B cell (primary cell): ENCODE measurements at places on chromosomes 16 and 17. TPM values are rescaled to one million over a fixed set of nuclear protein-coding genes. Genes with fewer than 3 reads are reported as not detected.
A peak's percentile ranks its signal among the peaks of the same experiment; 100 is the strongest.

The FN3K gene
- 1.8 and 2.6 TPM in 2 replicates for total RNA-seq

The SLC47A2 gene
- not detected in 2 replicates for total RNA-seq

The CCL8 gene
- total RNA-seq = not detected in 2 replicates

The TUBD1 gene
- total RNA-seq = 19.7 and 20.0 TPM in 2 replicates

The NAGS gene
- 1.9 and 2.2 TPM in 2 replicates for total RNA-seq

The STH gene
- total RNA-seq = not detected in 2 replicates

The CD300LG gene
- total RNA-seq = not detected in 2 replicates

The DHRS13 gene
- total RNA-seq = 27.1 and 28.1 TPM in 2 replicates

The RAB26 gene
- 0.58 and 0.62 TPM in 2 replicates for total RNA-seq

GRCh38 chr16:75482434-75483205 is 12.6 kb downstream of the CHST6 start:
- H3K36me3 ChIP-seq = no peaks in the 10 kb centered on the region
- no peak overlapping the region for H3K27ac ChIP-seq
- H3K4me1 ChIP-seq = no peaks in the 10 kb centered on the region
- H3K4me3 ChIP-seq = no peak overlapping the region

DNA sequence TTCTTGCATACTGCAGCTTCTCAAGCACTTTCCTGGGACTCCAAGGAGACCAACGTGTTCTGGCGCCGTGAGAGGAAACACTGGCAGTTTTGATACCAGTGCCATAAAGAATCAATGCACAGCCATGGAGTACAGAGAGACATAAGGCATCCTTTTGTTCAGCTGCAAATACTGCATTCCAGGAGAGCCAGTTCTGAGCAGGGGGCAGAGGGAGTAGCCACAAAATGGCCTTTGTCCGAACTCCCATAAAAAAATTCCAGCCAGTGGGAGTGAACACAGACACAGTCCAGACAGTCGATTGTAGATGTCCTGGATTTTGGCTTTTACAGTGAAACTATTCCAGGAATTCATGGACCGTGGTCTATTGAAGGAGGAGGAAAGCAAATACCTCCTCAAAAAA is 36.2 kb upstream of the TEKT3 start:
- H3K4me3 ChIP-seq = no peak overlapping the region
- no peak for DNase-seq
- no peaks in the 10 kb centered on the region for H3K4me1 ChIP-seq
- H3K36me3 ChIP-seq = no peaks in the 10 kb centered on the region
- H3K27ac ChIP-seq = no peak overlapping the region

DNA sequence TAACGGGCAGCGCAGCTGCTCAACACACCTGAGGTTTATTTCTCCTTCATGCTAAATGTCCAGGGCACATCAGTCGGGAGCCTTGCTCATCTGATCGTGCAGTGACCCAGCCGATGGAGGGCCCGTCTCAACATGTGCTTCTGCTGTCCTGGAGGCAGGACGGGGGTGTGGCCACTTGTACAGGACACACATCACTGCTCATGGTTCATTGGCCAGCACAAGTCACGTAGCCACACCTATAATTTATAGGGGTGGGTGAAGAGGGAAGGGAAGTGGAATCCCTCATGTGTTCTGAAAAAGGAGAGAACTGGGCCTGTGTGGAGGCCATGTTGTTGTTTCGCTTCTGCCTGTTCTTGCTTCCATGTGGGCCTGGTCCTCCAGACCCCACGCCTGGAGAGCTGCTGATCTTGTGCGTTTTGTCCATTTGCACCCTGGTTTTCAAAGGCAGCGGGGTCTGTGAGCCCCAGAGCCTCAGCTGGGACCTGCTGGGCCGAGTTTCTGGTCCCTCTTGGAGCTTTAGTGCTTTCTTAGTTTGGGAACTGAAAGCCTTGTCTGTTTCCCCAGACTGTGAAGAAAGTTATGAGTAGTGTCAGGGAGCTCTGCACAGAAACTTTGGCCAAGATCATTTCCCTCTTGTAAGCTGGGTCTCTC is 60.5 kb downstream of the CMIP start:
- H3K36me3 ChIP-seq = no peaks in the 10 kb centered on the region
- peak; percentile 60 for DNase-seq
- H3K27me3 ChIP-seq = no peaks in the 10 kb centered on the region
- H3K4me1 ChIP-seq = peaks cover 64% of the 10 kb centered on the region

GRCh38 chr17:77049440-77049839 is 91.3 kb upstream of the SEC14L1 start:
- no peak overlapping the region for H3K27ac ChIP-seq
- no peak for DNase-seq
- H3K4me3 ChIP-seq = no peak overlapping the region

DNA sequence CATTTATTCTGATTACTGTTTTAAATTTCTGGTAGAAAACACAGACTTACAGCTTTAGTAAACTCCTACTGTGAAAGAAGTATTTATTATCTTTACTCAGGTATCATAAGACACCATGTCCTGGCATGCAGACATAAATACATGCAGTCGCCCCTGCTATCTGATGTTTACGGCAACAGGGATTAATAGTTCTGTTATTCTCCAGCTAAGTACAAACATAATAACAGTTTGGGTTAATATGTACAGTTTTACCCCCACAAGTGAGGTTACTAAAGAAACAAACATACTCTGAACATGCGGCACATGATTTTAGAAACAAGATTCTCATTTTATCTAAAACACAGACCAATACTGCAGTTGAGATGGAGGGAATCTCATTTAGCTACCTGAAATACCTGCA is 170.8 kb downstream of the ABCA8 start:
- no peak overlapping the region for H3K4me3 ChIP-seq
- no peak overlapping the region for H3K27ac ChIP-seq
- H3K27me3 ChIP-seq = no peaks in the 10 kb centered on the region
- no peaks in the 10 kb centered on the region for H3K4me1 ChIP-seq
- no peak for DNase-seq
- H3K36me3 ChIP-seq = no peaks in the 10 kb centered on the region

DNA sequence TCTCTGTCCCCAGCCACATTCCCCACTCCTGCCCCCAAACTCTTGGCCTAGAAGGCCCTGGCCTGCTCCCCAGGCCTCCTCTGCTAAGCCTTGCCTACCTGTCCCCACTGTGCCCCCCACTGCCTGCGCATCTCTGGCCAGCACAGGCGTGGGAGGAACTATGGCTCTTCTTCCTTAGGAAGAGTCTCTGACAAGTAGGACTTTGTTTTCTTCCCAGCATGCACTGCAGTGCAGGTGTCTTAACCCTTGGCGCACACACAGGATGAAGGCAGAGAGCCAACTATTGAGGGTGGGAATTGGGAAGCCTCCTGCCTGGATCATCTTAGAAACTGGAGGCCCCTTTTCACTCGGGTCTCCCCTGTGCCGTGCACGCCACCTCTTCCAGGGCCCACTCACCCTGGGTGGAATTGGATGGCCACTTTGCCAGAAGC is 3.6 kb downstream of the AMDHD2 start:
- DNase-seq = no peak
- H3K4me3 ChIP-seq = no peak overlapping the region
- peaks cover 22% of the 10 kb centered on the region for H3K4me1 ChIP-seq
- no peaks in the 10 kb centered on the region for H3K27me3 ChIP-seq
- peaks cover 66% of the 10 kb centered on the region for H3K36me3 ChIP-seq

DNA sequence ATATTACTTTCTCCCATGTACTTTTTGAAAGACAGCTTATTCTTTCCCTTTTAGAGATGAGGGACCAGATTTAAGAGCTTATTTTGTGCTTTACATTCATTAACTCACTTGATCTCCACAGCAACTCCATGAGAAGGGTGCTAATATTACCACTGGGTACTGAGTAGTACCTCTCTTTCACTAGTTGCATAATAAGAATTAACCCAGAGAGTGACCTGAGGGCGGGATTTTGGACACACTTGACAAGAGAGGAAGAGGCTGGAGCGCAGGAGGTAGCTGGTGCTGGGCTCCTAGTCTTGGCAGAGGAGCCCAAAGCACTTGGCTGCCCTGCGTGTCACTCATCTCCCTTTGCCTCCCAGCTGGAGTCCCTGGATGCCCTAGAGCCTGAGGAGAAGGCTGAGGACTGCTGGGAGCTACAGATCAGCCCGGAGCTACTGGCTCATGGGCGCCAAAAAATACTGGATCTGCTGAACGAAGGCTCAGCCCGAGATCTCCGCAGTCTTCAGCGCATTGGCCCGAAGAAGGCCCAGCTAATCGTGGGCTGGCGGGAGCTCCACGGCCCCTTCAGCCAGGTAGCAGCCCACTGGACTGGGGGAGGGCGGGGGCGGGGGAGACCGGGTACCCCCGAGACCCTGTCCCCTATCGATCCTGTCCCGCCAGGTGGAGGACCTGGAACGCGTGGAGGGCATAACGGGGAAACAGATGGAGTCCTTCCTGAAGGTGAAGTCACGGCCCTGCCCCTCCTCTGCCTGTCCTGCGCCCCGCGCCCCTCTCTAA is 1.7 kb upstream of the MAZ start:
- H3K4me1 ChIP-seq = peaks cover 35% of the 10 kb centered on the region
- H3K4me3 ChIP-seq = peak overlapping the region; percentile 88
- DNase-seq = no peak

DNA sequence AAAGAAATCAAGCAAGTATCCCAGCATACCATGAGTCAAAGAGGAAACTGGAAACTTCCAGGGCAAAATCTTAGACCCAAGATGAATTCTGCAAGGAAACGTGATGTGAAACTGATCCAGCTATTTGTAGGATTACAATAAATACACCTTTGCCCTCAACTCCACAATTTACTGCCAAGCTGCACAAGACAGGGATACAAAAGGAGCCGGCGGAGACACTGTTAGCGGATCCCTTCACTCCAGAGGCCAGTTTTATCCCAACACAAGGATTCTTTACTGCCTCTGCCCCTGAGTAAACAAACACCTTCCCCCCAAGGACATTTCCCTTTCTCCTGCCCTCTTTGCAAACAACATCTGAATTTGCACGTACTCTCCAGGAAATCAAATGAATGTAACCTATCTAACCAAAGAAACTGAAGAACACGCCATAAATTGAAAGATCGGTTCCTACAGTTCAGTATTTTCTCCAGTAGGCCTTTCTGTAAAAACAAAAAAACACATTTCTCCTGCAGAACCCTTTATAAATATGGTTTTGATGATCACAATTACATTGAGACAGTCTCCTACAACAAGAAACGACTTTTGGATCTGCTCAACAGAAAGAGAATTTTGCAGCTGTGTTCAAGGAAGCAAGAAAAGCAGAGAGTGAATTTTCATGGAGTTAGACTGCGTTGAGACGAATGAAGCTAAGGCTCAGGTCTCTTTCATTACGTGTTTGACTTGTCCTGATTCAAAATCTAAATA is 1.4 kb upstream of the CBX2 start:
- no peak for DNase-seq
- no peak overlapping the region for H3K27ac ChIP-seq
- no peaks in the 10 kb centered on the region for H3K36me3 ChIP-seq
- H3K4me3 ChIP-seq = no peak overlapping the region

GRCh38 chr17:4852567-4853207 is 19.5 kb downstream of the MINK1 start:
- H3K27ac ChIP-seq = no peak overlapping the region
- no peak overlapping the region for H3K4me3 ChIP-seq
- no peak for DNase-seq
- H3K27me3 ChIP-seq = no peaks in the 10 kb centered on the region

DNA sequence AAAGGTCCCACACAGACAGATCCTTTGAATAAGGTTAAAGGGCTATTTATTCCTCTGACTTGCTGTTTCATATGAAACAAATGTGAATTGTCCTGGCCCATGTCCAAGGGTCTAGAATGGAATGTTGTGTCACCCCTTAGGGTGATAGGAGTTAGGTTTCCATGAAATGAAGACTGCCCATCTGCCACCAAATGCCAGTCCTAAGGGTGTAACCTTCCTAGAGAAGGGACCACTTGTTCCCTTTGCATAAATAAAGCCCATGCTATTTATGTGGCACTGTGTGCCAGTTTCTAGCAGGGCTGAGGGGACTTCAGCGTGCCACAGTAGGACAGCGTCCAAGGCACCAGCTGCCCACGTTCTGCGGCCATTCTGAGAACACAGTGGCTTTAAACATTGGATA is 171.3 kb downstream of the ABCA8 start:
- H3K4me3 ChIP-seq = no peak overlapping the region
- no peak overlapping the region for H3K27ac ChIP-seq
- no peaks in the 10 kb centered on the region for H3K36me3 ChIP-seq
- no peaks in the 10 kb centered on the region for H3K4me1 ChIP-seq
- H3K27me3 ChIP-seq = peaks cover 3% of the 10 kb centered on the region

DNA sequence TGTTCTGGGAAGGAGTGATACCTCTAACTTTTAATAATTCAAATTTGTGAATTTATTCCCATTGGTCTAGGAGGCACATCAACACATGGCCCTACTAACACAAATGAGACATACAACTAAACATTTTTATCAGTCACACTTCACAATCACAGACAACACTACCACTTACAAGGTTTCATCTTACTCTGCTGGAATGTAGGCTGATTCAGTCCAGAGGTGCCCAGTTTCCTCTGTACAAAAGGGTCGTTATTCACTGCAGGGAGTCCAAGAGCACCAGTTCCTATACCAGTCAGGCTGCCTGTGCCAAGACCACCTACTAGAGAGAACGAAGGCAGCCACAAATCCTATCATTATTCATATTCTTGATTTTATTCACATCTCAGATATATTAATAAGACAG is 41.4 kb downstream of the SETD6 start:
- no peak overlapping the region for H3K4me3 ChIP-seq
- peaks cover 90% of the 10 kb centered on the region for H3K36me3 ChIP-seq
- DNase-seq = no peak
- no peaks in the 10 kb centered on the region for H3K4me1 ChIP-seq
- no peak overlapping the region for H3K27ac ChIP-seq

- H3K4me3 ChIP-seq = no peak overlapping the region
- H3K4me1 ChIP-seq = no peaks in the 10 kb centered on the region
- no peaks in the 10 kb centered on the region for H3K36me3 ChIP-seq
- H3K27ac ChIP-seq = no peak overlapping the region
- H3K27me3 ChIP-seq = peaks cover 3% of the 10 kb centered on the region
- peak; percentile 36 for DNase-seq
Measured at GRCh38 chr17:19346351-19347255, 15.9 kb downstream of the B9D1 start.

GRCh38 chr16:21159281-21159951 is 942 bp downstream of the LDAF1 start:
- H3K36me3 ChIP-seq = peaks cover 18% of the 10 kb centered on the region
- H3K27me3 ChIP-seq = no peaks in the 10 kb centered on the region
- H3K4me1 ChIP-seq = peaks cover 18% of the 10 kb centered on the region
- DNase-seq = peak; percentile 63
- peak overlapping the region; percentile 14 for H3K27ac ChIP-seq
- peak overlapping the region; percentile 71 for H3K4me3 ChIP-seq

GRCh38 chr16:22642416-22643088 is 131.9 kb downstream of the NPIPB5 start:
- no peaks in the 10 kb centered on the region for H3K4me1 ChIP-seq
- peaks cover 21% of the 10 kb centered on the region for H3K27me3 ChIP-seq
- H3K36me3 ChIP-seq = no peaks in the 10 kb centered on the region
- no peak overlapping the region for H3K27ac ChIP-seq
- DNase-seq = no peak
- H3K4me3 ChIP-seq = no peak overlapping the region

GRCh38 chr16:733382-734207 is 6.7 kb downstream of the HAGHL start:
- H3K27ac ChIP-seq = no peak overlapping the region
- peaks cover 52% of the 10 kb centered on the region for H3K36me3 ChIP-seq
- peak; percentile 48 for DNase-seq

- DNase-seq = no peak
- peaks cover 27% of the 10 kb centered on the region for H3K4me1 ChIP-seq
- no peak overlapping the region for H3K27ac ChIP-seq
- peaks cover 14% of the 10 kb centered on the region for H3K36me3 ChIP-seq
Measured at GRCh38 chr16:57020651-57021050, 31.3 kb downstream of the NLRC5 start.

GRCh38 chr16:11182411-11182810 is 73.6 kb downstream of the SOCS1 start:
- no peak overlapping the region for H3K4me3 ChIP-seq
- H3K4me1 ChIP-seq = peaks cover 34% of the 10 kb centered on the region
- no peak overlapping the region for H3K27ac ChIP-seq
- H3K36me3 ChIP-seq = peaks cover 17% of the 10 kb centered on the region
- no peaks in the 10 kb centered on the region for H3K27me3 ChIP-seq
